ENCODE measurements at places on chromosomes 5 and 9.

DNA sequence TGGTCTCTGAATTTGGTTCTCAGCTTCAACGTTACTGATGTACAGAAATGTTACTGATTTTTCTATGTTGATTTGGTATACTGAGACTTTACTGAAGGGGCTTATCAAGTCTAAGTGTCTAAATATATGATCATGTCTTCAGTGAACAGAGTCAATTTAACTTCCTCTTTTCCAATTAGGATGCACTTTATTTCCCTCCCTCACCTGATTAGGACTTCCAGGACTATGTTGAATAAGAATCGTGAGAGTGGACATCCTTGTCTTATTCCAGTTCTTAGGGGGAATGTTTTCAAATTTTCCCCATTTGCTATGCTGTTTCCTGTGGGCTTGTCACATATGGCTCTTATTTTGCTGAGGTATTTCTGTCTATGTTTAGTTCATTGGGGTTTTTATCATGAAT, 349.5 kb downstream of the PRR16 start:
- DNase-seq = no peak

GRCh38 chr9:87826331-87826730, 56.3 kb upstream of the SPATA31E1 start:
- DNase-seq = no peak

DNA sequence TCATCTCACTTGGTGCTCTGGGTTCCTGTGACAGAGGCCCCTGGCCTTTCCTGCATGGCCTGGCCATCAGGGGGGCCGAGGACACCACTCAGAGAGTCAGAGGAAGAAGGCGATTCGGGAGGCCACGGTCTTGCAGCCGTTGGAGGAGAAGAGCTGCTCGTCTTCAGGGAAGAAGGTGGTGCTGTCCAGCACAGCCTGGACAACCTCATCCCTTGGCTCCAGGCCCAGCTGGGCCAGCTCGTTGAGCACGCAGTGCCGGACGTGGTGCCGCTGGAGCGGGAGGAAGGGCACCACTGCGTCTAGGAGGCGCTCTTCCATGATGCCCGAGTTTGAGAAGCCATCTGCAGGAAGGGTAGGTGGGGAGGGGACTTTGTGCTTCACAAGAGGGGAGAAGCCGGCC, 3.2 kb downstream of the TOR2A start:
- DNase-seq = no peak

- no peak for DNase-seq
Measured at GRCh38 chr5:173473288-173473687, 143.2 kb downstream of the BOD1 start.

- no peak for DNase-seq
Measured at GRCh38 chr9:83544002-83544698, 5.9 kb upstream of the FRMD3 start.

- DNase-seq = no peak
Measured at GRCh38 chr5:122129306-122129705, at the start of gene ZNF474. Gene ZNF474 (plus strand): TSS chr5:122129546. CDS start chr5:122151991, 22,445 bp downstream.

GRCh38 chr5:149185067-149185466, 43.8 kb downstream of the ABLIM3 start:
- no peak for DNase-seq

- no peak for DNase-seq
Measured at GRCh38 chr5:121693864-121694263, 157.8 kb upstream of the FTMT start.

- no peak for DNase-seq
Measured at GRCh38 chr9:132147839-132148238, 14.0 kb upstream of the NTNG2 start.

- no peak for DNase-seq
Measured at GRCh38 chr9:3884736-3885135, 358.9 kb upstream of the RFX3 start.

DNA sequence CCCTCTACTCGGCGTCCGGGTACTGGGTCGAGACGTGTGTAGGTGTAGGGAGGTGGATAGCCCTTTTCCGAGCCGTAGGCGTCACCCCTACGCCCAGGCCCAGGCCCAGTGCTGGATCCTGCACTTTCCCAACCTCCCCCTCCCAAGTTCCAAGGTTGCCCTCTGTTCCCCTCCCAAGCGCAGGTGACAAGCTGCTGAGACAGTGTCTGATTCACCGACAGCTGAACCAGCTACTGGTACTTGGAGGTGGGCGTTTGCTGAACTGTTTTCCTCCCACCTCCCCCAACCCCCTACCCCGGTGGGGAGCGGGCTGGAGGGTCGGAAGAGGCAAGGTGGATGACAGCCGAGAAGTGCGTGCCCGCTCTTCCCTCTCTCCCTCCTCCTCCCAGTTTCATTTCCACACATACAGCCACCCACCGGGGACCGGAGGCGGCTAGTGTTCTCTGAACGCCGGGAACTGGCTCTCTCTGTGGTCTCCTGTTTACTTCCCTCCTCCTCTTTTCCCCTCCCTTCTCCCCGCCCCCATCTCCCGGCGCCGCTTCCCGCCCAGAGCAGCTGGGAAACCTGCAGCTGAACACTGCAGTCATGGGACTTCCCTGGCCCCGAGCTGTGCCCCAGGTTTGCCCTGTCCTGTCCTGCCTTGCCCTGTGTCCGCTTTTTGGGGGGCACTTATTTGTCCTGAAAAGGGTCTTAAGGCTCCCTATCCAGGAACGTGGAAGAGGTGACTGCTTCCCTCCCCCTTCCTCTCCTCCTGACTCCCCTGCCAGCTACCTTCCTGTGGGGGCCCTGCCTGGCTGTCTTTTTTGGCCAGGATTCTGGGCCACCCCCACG, 6.2 kb upstream of the KLF9 start:
- DNase-seq = peak; percentile 96

DNA sequence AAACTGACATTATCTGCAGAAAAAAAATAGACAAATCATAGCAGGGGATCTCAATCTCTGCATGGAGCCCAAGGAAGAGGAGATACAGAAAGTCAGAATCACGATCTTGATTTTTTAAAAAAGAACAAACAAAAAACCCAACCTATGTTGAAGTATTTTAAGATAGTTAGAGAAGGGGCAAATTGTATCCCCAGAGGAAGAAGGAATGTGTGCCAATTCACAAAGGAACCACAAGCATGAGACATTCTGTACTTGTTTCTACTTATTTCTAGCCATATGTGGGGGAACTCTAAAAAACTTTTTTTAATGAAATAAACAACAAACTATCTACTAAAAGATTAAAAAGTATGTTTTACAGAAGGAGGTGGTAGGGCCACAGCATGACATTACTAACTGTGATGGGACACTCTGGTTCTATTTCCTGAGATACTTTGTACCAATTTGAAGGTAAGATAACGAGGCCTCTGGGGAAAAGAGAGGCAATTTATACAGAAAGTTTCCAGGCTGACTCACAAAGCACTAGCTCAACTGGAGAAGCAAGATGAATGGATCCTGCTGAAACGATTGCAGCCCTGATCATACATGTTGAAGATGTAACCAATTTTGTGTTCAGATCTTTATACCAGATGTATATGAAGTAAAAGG, 22.5 kb downstream of the RANBP3L start:
- no peak for DNase-seq

- DNase-seq = no peak
Measured at GRCh38 chr9:138095813-138096518, 218.4 kb downstream of the CACNA1B start.

DNA sequence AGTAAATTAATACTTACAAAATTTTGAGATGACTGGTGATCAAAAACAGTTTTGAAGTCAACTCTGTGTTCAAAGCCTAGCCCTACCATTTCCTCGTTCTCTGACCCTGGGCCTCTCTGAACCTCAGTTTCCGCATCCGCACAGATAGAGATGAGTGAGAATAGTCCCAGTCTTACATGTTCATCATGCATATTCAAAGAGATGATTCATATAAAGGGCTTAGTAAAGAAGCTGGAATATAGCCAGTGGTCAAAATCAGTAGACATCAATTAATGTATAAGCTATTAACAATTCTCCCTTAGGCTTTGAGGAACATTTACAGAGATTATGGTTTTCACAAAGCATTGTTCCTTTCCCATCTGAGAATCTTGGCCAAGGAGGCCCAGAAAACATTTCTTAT, 250.6 kb downstream of the SPOCK1 start:
- no peak for DNase-seq

DNA sequence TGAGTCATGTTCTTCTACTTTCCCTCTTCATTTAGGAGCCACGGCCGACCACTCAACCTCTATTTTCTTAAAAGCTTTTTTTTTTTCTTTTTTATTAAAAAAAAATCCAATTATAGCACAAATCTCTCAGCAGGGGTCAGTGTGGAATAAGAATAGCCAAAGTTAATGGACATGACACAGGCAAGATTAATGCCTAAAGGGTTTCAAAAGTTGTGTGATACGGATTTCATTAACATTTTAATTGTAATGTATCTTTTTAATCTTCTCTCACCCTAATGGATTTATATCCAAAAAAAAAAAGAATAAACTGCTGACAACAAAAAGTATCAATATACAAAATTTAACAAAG, 5.4 kb downstream of the NACC2 start:
- DNase-seq = no peak

GRCh38 chr9:22064957-22065356, 55.9 kb upstream of the CDKN2B start:
- no peak for DNase-seq

- no peak for DNase-seq
Measured at GRCh38 chr5:137091472-137091871, 407.7 kb downstream of the SPOCK1 start.

DNA sequence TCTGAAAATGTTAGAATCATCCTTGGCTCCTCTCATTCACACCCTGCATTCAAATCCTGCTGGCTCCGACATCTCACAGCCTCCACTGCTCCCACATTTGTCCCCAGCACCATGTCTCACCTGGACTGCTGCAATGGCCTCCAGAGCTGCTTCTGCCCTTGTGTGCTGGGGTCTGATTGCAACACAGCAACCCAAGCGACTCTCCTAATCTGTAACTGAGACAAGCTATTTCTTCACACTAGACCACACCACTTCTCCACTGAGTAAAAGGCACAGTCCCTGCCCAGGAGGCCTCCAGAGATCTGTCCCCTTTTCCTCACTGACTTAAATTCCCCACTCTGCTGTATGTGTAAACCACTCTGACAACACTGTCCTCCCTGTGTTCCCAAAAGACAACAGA, 151.1 kb upstream of the TAS2R1 start:
- DNase-seq = no peak

DNA sequence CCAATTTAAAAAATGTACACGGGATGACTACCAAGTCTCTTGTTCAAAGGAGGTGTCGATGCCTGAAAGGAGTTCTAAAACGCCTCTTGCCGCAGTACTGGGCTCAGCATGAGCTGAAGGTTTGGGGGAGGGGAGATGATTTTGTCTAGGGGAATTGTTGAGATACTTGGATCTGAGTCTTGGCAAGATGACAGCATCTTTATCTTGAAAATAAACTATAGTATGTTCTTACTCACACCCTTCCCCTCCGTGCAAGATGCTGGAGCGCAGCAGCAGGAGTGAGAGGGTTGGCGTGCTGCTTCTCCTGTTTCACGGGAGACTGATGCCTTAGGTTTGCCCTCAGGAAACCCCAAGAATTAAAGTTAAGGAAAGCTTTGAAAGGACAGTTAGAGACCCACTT, 47.3 kb downstream of the FAM78A start:
- no peak for DNase-seq

- no peak for DNase-seq
Measured at GRCh38 chr9:22790329-22790728, 343.7 kb downstream of the DMRTA1 start.

- no peak for DNase-seq
Measured at GRCh38 chr5:146069780-146070099, 35.6 kb downstream of the PLAC8L1 start.

DNA sequence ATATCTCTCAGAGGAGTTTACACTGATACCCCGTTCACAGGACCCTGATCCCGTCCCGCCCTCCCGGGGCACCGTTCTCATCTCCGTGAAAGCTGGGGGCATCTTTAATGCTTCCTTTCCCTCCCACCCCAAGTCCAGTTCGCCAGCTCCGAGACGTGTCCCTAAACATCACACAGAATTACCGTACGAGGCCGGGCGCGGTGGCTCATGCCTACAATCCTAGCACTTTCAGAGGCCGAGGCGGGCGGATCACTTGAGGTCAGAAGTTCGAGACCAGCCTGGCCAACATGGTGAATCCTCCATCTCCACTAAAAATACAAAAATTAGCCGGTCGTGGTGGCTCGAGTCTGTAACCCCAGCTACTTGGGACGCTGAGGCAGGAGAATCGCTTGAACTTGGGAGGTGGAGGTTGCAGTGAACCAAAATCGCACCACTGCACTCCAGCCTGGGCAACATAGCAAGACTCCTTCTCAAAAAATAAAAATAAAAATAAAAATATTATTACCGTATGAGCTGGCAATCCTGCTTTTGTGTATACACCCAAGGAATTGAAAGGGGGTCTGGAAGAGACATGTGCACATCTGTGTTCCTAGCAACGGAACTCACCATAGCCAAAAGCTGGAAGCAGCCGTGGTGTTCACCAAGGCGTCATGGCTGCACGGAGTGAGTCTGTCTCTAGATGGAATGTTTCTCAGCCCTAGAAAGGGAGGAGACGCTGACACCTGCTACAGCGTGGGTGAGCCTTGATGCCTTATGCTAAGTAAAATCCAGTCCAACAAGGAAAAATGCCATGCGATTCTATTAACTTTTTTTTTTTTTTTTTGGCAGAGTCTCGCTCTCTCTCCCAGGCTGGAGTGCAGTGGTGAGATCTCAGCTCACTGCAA, 1.2 kb upstream of the ABO start:
- DNase-seq = no peak

- no peak for DNase-seq
Measured at GRCh38 chr9:117649126-117649525, 55.1 kb upstream of the TLR4 start.

- DNase-seq = no peak
Measured at GRCh38 chr9:73234008-73234360, 82.3 kb downstream of the ANXA1 start.

GRCh38 chr9:108860354-108860753, 1.7 kb upstream of the ACTL7A start:
- no peak for DNase-seq

- no peak for DNase-seq
Measured at GRCh38 chr9:127241354-127241753, 23.2 kb upstream of the GARNL3 start.

- no peak for DNase-seq
Measured at GRCh38 chr9:129834489-129835127, 467 bp downstream of the C9orf78 start.

GRCh38 chr9:30597608-30598007, 1786.8 kb upstream of the ACO1 start:
- DNase-seq = no peak

DNA sequence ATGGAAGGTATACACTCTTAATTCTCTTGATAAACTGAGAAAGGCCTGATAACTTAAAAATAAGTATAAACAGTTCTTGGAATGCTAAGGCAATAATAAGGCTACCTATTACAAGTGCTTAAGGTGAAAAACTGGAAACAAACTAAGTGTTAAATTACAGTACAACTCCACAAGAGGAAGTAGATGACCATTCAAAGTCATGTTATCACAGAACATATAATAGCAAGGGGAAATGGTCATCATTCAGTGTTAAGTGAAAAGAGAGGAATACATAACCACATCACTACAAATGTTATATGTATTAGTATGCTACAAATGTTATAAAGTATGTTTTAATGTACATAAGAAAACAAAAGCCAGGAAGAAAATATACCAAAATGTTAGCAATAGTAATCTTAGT, 135.9 kb downstream of the CCDC192 start:
- DNase-seq = no peak
